ENCODE measurements at places on chromosomes 1 and 21.

DNA sequence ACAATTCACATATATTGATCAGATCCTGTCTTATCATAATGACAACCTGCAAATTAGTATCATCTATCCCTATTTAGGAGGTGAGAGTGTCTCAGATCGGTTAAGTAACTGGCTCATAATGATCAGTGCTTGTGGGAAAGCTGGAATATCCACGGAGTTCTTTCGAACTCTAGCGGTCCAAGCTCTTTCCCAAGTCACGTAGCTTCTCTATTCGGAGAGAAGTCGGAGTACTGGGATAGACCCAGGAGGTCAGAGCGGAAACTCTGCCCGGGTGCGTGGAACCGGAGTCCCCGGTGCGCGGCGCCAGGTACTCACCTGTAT, 339 bp downstream of the PTGS2 start:
- no peak for DNase-seq

DNA sequence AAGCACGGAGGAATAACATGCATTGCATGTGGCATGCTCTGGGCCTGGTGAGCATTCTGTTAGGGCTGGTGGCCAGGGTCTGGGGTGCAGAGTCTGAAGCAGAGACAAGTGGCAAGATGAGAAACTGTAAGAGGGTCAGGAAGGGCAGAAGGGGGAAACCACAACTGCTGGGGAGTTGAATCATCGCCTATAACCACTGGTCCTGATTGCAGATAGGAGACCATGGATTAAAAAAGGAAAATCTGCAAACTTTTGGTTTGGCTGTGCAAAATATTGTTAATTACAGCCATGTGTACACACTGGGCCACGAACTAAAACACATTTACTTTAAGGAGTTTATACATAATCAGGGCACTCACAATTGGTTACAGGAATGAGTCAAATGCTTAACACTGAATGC, 76.6 kb downstream of the TGFBR3 start:
- DNase-seq: no peak

- DNase-seq: no peak
These were observed 367.6 kb downstream of the HLX start for GRCh38 chr1:221246628-221247415.

DNA sequence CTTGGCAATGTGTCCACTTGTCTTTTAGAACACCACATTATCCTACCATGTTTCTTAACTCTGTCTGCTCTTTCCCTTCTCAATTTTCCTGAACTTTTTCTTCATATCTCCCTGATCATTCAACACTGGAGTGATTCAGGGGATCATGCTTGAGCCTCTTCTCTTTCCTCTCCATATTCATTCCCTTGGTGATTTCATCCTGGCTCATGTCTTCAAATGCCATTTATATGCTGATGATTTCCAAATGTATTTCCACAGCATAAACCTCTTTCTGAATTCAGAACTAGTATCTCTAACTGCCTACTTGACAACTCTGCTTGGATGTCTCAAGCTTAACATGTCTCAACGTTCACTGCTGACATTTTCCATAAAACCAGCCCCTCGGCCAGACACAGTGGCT, 8.5 kb upstream of the IVL start:
- no peak for DNase-seq

GRCh38 chr1:85320371-85321131, 44.1 kb upstream of the BCL10 start:
- DNase-seq: no peak

GRCh38 chr1:208291923-208292711, 47.9 kb upstream of the PLXNA2 start:
- DNase-seq: no peak

GRCh38 chr1:114750780-114751179, 7.0 kb downstream of the CSDE1 start:
- no peak for DNase-seq

GRCh38 chr21:46489800-46490199, 31.1 kb downstream of the DIP2A start:
- no peak for DNase-seq

DNA sequence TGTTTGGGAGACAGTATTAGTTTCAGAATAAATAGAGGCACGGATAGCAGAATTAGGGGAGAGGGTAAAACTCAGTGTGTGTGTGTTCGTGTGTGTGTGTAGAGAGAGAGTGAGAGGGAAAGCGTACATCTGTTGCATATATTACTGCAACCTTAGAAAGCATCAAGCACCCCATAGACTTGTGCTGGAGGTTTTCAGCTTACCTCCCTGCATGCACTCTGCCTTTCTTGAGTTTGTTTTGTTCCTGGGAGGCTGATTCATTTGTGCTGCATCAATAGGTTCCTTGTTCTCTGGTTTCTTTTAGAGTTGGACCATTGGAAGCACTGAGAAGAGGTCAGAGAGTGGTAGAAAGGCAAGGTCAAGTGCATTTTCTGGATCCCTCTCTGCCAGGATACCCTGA, 104.4 kb upstream of the KCNK1 start:
- no peak for DNase-seq

DNA sequence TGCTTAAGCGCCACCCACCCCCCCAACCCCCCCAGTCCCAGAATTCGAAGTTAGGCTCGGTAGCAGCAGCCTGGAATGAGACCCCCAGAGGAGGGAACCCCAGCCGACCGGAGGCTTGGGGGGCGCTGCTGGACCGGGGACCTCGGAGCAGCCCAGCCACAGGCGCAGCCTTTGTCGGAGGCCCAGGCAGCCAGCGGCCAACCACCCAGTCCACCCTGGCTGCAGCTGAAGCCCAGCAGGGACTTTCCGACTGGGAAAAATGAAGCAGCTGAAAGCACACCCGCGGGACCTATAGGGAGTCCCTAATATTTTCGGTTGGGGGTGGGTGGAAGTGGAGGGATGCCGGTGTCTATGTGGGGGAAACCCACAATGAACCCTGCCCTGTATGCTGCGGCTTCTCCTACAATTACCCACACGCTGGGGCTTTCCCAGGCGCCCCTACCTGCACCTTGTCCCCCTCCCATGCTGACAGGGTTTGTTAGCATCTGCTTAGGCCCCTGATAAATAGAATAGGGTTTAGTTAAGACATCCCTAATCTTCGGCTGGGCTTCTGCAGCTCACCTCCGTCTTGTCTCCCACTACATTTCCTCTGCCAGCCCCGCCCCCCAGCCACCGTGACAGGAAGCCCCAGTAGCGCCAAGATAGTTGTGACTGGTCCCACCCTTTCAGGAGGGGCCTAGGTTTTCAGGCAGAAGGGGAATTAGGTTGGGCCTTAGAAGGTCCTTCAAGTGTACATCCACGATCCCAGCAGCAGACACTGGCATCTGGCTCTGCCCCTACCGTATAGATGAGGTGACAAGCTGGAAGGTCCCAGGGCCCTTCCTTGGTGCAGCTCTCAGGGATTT, 838 bp downstream of the CCDC28B start:
- peak; percentile 80 for DNase-seq

DNA sequence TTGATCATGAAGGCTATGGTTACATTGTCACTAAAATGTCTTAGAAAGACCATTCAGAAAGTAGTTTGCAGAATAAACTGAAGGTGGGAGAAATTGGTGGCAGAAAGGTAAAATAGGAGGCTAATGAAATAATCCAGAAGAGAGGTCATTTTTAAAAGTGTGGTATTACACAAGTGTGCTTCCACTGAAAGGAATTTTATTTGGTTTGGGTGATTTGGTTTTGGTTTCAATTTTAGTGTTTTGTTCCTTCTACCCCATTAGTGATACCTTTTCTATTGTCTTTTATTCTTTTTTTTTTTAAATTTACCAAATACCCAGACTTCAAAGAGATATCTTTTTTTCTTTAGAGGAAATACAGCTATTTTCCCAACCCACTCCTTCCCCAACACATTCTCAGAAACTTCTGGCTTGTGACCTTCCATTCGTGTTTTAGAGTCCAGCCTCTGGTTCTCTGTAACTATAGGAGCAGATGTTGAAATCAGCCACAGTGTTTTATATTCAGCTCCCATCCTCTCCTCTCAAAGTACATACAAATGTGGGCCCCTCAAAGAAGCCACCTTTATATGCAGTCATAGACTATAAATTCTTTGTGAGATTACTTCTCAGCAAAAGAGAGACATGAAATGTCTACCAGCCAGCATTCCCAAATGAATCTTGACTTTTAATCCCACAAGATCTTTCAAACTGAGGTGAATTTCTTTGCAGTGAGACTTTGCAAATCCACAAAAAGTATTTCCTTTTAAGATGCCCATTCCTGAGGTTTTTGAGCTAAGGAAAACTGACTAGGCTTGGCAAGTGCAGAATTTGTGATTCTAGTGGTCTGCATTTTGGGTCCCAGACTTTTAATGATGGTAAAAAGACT, 42.0 kb upstream of the PALMD start:
- DNase-seq: no peak
